ENCODE measurements at places on chromosomes 13 and 19.
A peak's percentile ranks its signal among the peaks of the same experiment; 100 is the strongest.

DNA sequence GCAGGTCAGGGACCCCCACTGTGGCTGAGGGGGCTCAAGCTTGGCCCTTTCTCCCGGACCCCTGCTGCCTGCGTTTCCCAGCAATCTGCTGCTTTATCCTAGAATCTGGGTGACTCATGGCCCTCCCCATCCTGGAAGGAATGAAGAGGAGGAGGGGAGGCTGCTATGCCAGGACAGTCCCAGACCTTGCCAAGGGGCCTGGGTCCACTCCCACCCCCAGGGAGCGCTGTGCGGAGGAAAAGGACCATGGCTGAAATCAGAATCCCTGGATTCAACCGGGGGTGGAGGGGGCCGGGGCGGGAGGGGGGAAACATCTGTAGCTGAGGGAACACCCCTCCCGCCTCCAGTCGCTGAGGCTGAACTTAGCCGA lies 20.5 kb downstream of the ZNF114 start:
- peak; percentile 57 for DNase-seq

- peak; percentile 3 for DNase-seq
These were observed 19.1 kb upstream of the ZNF260 start for GRCh38 chr19:36547001-36547732.

- DNase-seq, result peak; percentile 72
These were observed at the start of gene SLC25A15 for GRCh38 chr13:40789275-40790153. Gene SLC25A15 (plus strand): TSS chr13:40789611. CDS start chr13:40793227, 3,616 bp downstream.

DNA sequence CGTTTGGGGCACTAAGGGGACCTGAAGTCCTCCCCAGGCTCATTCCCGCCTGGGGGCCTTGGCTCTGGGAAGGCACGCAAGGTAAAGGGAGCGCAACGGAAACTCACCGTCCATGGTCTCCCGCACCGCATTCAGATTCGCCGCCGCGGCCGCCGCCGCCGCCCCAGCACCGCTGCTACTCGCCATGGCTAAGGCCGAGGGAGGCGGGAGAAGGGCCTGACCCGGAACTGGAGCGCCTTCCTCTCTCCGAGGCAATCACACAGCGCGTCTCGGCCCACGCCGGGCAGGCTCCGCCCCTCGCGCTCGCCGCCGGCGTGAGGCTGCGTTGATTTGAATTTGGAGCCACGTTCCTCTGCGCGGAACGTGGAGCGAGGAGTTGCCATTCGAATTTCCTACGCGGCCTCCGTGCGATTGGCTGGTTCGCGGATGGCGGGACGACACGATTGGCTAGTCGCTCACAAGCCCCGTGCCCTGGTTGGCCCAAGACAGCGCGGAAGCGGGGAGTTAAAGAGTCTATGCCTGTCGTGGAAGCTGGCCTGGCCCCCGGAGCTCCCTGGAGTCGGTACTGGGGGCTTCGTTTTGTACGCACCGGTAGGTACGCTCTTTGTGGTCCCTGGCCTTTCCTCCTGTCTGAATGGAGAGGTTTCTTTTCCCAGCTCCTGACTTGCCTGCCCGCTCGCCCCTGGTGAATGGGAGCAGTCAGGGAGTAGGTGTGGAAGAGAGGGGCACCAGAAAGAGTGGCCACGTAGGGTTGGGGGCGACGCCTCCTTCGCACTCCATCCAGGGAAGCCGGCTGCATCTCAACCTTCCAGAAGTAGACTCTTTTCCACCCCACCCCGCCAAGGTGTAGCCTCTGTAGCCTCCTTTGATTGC lies at the start of the genes BORA and MZT1:
TSS of gene BORA (plus strand) at position 507 of the 873 bp plus-strand sequence. CDS start 1,018 bp downstream, outside the sequence.
TSS of gene MZT1 (minus strand) at position 213 of the 873 bp plus-strand sequence. CDS start at position 186, 27 bp downstream.
- DNase-seq, result peak; percentile 98

DNA sequence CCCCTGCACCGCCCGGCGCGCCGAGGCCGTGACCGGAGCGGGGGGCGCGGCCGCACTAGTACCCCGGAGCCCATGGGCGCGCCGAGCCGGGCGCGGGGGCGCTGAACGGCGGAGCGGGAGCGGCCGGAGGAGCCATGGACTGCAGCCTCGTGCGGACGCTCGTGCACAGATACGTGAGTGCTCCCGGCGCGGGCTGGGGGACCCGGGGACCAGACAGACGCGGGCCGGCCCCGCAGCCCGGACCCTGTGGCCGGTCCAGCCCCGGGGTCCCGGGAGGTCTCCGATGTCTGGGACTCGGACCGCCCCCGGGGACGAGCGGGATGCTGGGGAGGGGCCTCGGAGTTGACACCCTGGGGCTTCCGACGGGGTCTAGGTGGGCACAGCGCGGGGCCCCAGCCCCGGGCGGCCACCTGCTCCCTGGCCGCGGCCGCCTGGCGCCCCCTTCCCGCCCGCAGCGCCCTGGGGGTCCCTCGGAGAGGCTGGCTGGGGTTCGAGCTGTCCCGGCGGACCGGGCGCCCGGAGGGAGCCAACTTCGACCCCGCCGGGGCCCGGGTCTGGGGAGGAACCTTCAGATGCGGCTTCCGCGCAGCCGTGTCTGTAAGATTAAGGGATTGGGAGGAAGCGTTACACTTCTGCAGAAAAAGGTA lies 568 bp downstream of the ATP11A start:
- DNase-seq, result peak; percentile 44

DNA sequence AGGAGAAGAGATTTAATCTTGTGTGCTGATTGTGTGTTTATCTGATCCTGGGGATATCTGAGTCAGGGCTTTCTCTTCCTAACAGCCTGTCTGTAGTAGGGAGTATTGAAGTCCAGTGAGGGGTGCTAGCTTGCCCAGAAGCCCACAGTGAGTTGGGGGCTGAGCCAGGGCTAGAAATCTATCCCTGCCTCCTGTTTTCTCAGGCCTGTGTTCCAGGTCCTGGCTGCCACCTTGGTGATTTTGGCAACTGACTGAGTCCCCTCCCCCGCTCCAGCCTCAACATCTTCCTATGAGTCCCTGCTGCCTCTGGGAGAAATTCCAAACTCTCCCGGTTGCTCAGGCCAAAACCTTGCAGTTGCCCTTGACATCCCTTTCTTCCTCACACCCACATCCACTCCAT lies 7.7 kb upstream of the NOVA2 start:
- no peak for DNase-seq

DNA sequence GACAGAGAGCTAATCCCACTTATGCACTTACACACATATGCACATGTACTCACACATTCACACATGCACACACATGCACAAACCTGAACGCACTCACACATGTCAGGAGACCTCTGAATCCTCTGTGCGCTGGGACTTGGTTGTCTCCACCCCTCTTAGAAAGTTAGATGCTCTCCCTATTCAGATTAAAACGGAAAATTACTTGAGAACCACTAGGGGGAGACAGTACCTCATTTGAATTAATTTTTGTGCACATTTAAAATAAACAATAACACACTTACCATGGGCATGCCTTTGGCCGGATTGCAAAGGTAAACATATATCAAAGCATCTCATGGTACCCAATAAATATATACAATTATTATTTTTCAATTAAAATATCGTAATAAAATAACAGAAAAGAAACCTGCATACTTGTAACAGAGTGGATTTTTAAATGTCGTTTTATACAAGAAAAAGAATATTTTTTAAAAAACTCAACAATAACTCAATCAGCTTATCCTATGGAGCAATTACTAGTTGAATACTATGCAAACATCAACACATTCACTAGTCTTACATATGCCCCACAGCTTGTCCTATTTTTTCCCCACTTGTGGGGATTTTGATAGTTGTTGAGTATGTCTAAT lies 9.5 kb upstream of the LILRB4 start:
- peak; percentile 7 for DNase-seq

- no peak for DNase-seq
These were observed 6.0 kb upstream of the TNFSF11 start for GRCh38 chr13:42567906-42568305.

- DNase-seq, result no peak
These were observed at the start of gene DAZAP1 for GRCh38 chr19:1407528-1408299. Gene DAZAP1 (plus strand): TSS chr19:1407586. CDS start chr19:1407774, 188 bp downstream.

All from IMR-90 (cell line).